ENCODE measurements at places on chromosomes 1 and 21. TPM values are rescaled to one million over a fixed set of nuclear protein-coding genes. Genes with fewer than 3 reads are reported as not detected.

GRCh38 chr1:58648842-58649241, 51.0 kb downstream of the MYSM1 start:
- no peak for DNase-seq

- no peak for DNase-seq
These were observed 31.0 kb downstream of the CITED4 start for GRCh38 chr1:40831001-40831732.

DNA sequence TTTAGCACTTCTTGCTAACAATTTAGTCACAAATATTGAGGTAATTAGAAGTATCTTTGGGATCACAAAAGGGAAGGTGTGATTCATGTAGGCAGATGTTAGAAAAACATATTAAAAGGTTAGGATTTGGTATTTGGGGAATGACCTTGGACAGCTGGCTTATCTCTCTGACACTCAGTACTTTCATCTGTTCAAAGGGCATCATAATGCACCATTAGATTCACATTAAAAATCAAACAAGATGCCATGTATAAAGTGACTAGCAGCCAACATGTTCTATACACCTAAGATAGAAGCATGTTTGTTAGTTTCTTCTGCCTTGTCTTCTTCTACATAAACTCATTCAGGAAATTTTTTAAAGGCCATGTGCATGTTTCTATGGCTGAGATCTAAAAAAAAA, 56.5 kb upstream of the ESRRG start:
- no peak for DNase-seq

DNA sequence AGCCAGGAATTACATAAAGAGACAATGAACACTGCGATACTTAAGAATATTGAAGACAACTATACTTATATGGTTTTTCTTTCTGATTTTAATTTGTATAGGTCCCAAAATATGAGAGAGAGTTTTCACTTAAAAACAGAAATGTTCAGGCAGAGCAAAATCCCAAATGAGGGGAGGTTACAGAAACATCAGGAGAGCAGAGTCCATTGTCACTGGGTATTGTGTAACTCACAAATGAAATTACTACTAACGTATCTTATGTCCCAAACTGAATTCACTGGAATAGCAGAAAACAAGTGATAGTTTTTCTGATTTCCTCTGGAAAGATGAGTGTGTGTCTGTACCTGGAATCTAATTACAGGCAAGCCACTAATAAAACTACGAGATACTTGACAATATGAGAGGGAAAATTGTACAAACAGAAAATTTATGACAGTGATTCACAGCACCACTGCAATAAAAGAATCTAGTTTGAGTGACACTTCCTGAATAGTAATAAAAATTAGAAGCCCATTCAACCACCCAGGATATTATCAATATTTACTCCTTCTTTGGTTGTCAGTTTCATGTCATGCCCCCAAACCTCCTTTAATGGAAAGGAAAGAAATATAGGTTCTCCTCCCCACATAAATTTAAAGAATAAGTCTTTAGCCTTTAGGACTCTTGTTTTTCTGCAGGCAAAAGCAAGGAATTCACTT, 522.6 kb downstream of the ADGRL2 start:
- no peak for DNase-seq

DNA sequence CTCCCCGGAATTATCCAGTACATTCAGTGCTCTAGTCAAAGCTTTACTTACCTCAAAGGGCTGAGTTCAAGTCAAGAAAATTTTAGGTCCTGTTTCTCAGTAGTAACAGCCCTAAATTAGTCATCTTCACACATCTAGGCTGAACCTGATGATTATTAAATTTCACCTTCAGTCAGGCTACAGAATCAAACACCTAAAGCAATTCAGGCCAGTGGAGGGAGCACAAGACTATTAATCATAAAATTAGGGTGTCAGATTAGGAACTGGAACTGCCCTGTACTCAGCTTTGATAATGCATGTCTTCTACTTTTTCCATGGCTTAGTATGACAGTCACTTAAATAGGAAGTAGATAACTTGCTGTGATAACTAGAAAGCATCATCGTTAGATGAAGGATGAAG, 28.4 kb upstream of the BCAS2 start:
- DNase-seq = no peak

- DNase-seq = no peak
These were observed 53.7 kb downstream of the ELK4 start for GRCh38 chr1:205577874-205578658.

DNA sequence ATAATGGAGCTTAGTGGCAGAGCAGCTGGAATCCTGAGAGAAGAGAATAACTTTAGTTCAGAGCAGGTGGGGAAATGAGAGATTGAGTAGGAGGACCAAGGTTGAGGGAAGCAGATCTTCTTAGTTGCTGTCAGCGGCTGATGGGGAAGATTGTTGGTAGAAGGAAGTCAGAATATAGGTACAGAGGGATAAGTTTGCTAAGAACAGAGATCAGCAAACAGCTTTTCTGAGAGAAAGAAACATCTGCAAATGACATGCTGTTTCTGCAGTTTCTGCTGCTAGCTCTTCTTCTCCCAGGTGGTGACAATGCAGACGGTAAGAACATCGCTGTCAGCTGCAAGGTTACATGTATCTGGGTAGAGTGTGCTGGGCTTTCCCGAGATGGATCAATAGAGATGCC, at the start of gene CD1C:
Gene CD1C (plus strand): TSS at position 113 of the 400 bp plus-strand sequence. CDS start 142 bp downstream, at position 255.
- no peak for DNase-seq

DNA sequence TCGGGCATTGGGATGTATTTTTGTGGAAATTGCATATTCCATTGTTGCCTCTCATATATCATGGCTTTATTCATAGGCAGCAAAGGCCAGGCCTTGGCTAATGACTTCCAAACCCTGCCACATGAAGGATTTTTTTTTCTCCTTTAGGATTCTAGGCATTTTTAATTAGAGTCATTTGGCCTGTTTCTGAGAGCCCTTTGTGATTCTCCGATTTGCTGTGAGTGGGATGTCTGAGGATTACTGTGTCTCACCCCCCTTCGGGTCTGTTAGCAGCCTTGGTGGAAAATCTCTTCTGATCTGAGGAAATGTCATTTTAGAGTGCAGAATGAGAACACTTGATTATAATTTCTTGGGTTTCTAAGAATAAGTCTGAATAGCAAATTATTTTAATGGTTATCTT, 253.5 kb downstream of the NTNG1 start:
- no peak for DNase-seq

DNA sequence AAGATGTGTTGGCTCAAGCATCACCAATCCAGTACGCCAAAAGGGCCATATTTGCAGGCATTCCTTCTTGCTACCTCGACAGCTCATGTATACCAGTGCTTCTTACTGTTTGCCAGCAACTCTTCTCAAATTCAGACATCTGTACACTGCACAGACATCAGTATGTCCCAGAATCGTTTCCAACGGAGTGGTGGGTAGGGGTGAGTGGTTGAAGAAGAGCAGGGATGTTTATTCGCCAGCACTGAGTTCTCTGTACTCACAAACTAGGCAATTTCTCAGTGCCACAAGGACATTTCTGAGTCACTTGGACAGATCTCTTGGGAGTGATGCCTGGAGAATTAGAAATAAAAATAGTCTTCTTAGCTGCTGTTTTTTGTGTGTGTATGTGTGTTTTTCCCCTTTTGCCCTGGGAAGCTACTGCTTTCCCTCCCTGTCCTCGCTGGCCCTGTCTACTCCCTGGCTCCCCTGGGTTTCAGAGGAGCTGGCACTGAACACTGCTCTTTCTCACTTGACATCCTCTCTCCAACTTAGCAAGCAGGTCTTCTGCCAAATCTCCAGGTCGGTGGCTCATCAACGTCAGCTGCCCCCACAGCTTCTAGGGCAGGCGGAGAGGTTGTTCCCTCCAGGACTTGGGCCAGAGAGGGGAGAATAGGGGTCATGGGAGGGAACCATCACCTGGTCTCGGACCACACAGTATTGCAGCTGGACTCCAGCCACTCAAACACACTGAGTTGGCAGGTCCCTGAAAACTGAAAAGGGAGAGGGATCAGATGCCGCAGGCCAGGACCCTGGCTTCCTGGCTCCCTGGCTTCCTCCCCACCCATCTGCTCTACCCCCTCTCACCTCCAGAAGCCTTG, 90.5 kb downstream of the NMNAT2 start:
- DNase-seq = no peak

- DNase-seq = no peak
These were observed 57.9 kb upstream of the CXADR start for GRCh38 chr21:17455028-17455353.

DNA sequence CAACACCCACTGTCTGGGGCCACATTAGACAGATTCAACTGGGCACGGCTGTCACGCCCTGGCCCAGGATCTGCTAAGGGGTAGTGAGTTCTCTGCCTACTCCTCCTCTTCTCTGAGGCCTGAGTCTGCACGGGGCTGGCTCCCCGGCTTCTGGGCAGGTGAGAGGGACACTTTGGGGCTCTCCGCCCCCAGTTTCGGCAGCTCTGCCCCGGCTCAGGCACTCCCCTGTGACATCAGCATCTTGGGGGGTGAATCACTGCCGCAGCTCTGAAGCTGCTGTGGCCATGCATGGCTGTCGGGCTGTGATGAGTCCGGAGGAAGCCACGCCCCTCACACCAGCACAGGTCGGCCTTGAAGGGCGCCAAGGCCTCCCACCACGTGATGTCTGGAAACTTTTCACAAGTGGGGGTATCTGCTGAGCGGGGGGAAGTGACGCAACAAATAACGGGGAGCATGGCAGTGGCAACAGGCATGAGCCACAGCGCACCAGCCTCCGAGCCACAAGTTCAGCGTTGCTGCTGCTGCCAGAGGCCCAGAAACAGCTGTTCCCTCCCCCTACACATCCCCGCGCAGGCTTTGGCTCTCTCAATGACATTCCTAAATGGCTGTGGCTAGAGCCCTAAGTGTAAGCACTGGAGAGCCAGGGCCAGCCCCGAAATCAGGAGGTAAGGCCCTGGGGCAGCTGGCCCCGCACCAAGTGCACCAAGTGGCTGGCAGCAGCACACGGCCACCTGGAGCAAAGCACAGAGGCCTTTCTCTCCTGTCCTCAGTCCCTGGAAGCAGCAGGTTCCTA, 26.3 kb downstream of the ZBTB17 start:
- DNase-seq = peak; percentile 94

DNA sequence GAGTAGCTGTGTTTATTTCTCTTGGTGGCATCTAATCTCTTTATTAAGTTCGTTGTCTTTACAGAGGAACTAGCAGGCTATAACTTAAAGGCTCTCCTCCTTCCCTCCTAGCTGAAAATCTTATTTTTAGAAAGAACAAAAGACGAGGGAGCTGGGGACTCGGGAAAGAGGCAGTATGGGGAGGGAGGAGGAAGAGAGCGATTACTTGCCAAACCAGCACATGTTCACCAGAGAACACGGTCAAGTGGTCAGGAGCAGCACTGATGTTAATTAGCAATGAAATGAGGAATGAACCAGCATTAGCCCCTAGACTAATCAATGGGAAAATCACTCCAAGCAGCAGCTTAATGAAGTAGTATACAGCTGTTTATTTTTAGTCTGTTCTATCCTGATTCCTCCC, 171.3 kb upstream of the ESRRG start:
- DNase-seq = no peak

- DNase-seq = no peak
These were observed 121.7 kb downstream of the SIPA1L2 start for GRCh38 chr1:232508130-232508701.

DNA sequence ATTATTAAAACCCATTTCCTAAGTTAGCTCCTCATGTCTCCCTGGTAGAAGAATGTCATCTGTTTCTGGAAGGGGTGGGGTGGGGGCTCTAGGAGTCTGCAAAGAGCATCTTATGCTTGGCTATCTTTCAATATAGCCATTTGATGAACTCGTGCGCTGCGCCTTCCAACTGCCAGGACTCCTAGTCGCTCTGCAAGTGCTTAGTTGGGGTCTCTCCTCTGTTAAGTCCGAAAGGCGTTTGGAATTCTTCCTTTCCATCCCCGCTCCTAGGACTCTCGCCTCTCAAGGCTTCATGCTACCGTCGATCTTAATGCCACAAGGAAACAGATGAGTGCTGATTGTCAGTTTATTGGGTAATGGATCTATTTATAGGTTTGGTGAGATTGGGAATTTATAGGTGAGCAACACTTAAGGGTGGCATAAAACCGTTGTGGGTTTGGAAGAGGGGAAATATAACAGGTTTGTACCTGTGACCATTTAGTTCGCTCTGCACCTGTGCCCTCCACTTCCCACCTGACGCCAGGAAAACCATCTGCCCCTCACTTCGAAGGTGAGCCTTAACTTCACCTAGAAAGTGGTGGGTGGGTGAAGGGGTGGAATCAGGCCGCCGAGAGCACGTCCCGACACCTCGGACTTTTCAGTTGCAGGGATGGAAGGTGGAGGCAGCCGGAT, 1.1 kb downstream of the KCNH1 start:
- no peak for DNase-seq

GRCh38 chr1:58950897-58951296, 167.1 kb upstream of the JUN start:
- no peak for DNase-seq

GRCh38 chr1:244709076-244709475, 56.1 kb downstream of the DESI2 start:
- DNase-seq = no peak

- peak; percentile 80 for DNase-seq
These were observed 6.3 kb downstream of the KIF21B start for GRCh38 chr1:201016943-201017827.

- peak; percentile 59 for DNase-seq
These were observed 16.2 kb upstream of the POFUT2 start for GRCh38 chr21:45303751-45304475.

DNA sequence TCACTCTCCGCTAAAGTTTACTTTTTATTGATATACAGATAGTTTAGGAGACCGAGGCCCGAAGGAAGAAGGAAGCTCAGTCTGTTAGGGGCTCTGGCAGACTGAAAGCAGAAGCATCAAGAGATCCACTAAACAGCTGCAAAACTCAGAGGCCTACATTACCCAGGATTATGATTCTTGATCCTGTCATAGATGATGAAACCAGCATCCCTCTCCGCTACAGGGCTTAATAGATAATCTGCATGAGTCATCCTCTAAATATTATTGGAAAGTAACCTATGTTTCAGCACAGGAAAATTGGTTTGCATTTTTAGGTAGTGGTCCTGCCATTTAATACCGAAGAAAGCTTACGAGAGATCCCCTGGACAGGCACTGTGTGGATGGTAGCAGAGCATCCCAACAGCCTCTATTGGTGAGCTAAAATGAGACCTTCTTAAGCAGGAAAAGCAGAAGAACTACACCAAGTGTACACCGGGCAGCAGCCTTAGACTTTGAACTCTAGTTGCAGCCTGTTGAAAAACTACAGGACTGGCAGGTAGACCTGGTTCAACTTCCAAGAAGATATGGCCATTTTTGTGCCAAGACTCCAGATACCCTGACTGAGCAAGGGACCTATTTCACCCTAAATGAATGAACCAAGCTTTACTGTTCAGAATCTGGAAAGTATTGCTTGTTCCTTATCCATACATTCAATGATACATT, 6.8 kb downstream of the CASQ2 start:
- DNase-seq = no peak

ITPKB gene
- polyA plus RNA-seq = 8.5 TPM

MCOLN3 gene
- 0.68 TPM for polyA plus RNA-seq

CFHR5 gene
- not detected for polyA plus RNA-seq

CASQ1 gene
- polyA plus RNA-seq = 0.45 TPM

PERM1 gene
- 0.21 TPM for polyA plus RNA-seq

PPIAL4G gene
- 0.02 TPM for polyA plus RNA-seq

KRTAP21-3 gene
- not detected for polyA plus RNA-seq

LCE3E gene
- not detected for polyA plus RNA-seq

REN gene
- not detected for polyA plus RNA-seq

UTS2 gene
- polyA plus RNA-seq = 0.45 TPM

ALX3 gene
- polyA plus RNA-seq = 0.12 TPM

SZT2 gene
- 9.4 TPM for polyA plus RNA-seq

ANGPTL7 gene
- not detected for polyA plus RNA-seq

SHE gene
- 20.5 TPM for polyA plus RNA-seq

FMO2 gene
- 0.26 TPM for polyA plus RNA-seq

NTMT2 gene
- not detected for polyA plus RNA-seq

SGIP1 gene
- polyA plus RNA-seq = 0.13 TPM

RIPPLY3 gene
- not detected for polyA plus RNA-seq

All from spleen (tissue), 13 donors.